ENCODE measurements at places on chromosomes 2 and 18.

GRCh38 chr2:172480301-172481218 lies 53.2 kb downstream of the ITGA6 start:
- no peak for DNase-seq

DNA sequence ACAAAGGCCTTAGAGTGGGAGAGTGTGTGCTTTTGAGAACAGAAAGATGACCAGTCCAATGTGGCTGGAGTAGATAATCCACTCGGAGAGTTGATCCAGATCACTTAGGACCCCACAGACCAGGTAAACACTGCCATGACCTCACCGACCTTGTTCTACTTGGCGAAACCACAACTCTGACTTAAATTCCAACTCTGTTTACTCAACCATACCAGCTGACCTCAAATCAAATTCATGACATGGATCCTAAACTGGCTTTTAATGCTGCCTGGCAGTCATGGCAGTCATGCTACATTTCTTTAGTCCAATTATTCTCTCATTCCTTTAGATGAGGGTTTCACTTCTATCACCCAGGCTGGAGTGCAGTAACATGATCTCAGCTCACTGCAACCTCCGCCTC lies 347.1 kb upstream of the FAM98A start:
- no peak for DNase-seq

GRCh38 chr2:62506421-62506750 lies 391 bp upstream of the TMEM17 start:
- no peak for DNase-seq

- no peak for DNase-seq
These were observed 9.3 kb upstream of the TBC1D8 start for GRCh38 chr2:101160454-101160853.

DNA sequence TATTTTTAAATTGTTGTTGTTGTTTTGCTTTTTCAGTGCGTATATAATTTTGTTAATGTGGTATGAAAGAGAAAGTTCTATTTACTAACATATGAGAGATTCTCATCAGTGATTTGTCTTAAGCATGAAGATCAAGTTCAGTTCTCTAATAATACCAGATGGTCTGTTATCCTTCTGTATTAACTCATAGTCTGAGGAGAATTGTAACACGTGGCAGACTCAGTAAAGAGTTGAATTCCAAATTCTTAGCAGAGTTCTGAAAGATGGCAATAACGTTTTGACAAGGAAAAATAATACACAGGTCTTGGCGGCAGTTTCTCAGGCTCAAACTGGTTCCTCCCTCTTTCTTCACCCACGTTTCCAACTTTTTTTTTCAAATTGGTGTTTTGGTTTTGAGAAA lies 17.2 kb upstream of the COL3A1 start:
- no peak for DNase-seq

DNA sequence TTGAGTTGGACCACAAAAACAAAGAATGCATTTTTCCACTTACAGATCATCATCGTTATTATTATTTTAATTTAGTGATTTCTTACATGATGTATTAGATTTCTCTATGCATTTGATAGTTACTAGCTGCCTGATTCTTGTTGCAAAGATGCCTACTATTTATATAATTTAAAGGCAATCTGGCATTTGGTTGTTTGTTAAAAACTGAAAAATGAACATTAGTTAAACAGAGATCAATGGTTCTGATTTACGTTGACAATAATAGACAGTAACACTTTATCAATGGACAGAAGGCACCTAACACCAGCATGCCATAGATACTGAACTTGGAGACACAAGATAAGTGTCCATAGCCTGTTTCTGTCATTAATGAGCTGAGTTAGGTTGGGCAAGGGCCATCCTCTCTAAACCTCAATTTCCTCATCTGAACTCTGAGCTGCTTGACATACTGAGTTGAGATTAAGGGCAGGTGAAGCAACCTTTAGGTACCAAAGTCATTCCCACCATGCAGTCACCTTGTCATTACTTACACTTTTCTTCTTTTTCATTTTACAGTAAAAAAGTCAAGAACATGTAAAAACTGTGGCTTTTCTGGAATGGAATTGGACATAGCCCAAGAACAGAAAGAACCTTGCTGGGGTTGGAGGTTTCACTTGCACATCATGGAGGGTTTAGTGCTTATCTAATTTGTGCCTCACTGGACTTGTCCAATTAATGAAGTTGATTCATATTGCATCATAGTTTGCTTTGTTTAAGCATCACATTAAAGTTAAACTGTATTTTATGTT lies 3.1 kb downstream of the CCL20 start:
- DNase-seq: no peak

DNA sequence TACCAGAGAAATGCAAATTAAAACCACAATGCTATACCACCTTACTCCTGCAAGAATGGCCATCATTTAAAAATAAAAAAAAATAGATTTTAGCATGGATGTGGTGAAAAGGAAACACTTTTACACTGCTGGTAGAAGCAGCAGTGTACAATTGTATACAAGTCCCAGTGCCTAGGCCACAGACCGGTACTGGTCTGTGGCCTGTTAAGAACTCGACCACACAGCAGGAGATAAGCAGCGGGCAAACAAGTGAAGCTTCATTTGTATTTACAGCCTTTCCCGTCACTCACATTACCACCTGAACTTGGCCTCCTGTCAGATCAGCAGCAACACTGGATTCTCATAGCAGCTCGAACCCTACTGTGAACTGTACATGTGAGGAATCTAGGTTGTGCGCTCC lies 60.7 kb upstream of the DSC1 start:
- no peak for DNase-seq

- no peak for DNase-seq
These were observed 70.1 kb upstream of the STPG4 start for GRCh38 chr2:47225061-47225783.

DNA sequence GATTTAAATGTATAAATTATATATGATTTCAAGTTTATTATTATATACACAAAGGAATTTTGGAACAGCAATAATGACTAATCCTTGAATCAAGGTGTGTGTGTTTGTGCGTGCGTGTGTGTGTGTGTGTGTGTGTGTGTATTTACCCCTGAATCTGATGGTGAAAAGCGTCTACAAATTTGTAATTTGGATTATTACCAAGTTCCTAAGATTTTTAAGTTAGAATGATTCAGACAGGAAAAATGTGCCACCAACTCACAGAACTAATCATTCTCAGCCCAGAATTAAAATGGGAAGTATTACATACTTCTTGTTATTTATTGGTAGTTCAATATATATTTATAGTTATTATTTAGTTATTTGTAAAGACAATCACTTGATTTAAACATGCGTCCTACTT lies 12.3 kb downstream of the CALCRL start:
- no peak for DNase-seq

DNA sequence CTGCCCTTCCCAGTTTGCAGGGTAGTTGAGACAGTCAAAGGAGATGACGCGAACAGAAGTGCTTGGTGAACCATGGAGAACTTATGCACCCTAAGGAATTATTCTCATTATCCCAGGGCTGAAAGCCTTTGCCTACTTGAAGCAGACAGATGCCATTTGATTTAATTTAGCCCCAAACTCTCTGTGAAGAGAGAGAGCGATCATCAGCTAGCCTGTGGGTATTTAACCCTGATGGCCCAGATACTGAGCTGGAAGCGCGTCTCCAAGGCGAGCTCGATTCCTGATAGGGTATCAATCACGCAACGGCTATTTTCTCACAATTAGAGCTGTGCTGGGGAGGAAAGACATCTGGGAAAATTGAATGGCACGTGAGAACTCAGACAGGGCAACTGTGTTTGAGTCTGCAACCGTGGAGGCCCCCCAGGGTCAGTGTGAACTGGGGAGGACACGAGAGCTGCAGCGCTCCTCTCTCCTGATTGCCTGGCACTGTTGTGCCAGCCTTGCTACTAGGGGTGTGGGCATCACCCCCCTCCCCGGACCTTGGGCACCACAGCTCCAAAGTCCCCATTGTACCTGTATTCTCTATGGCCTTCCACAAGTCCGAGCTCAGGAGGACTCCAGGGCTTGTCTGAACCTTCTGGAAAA lies 73.2 kb downstream of the CAPN13 start:
- DNase-seq: no peak

- no peak for DNase-seq
These were observed 19.9 kb upstream of the TMEM178A start for GRCh38 chr2:39645826-39646225.

DNA sequence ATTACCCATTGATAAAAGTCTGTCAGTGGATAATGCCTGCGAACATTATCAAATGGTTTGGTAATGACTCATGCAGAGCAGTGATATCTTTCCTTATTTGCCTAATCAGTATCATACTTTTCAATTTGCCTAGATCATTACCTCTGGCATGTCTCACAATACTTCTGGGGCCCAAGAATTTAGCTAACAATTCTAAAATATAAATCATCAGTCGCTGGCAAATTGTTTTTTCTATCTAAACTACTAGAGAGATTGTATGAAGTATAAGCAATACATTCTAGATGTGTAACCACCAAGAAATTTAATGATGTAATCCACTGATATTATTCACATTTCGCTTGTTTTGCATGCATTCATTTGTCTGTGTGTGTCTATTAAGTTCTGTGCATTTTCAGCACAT lies 191.2 kb upstream of the CDH19 start:
- DNase-seq: no peak

- DNase-seq: no peak
These were observed 183.2 kb upstream of the KYNU start for GRCh38 chr2:142694282-142694681.

- no peak for DNase-seq
These were observed 71.8 kb upstream of the DAPL1 start for GRCh38 chr2:158723181-158723838.

GRCh38 chr2:170123593-170123992 lies 54.4 kb upstream of the MYO3B start:
- DNase-seq: no peak

- no peak for DNase-seq
These were observed 23.3 kb upstream of the IL1RN start for GRCh38 chr2:113104054-113104611.

GRCh38 chr2:54899576-54900200 lies 150.6 kb downstream of the RTN4 start:
- peak; percentile 17 for DNase-seq

- DNase-seq: no peak
These were observed 68.0 kb downstream of the METTL8 start for GRCh38 chr2:171365778-171366177.

- DNase-seq: peak; percentile 29
These were observed 3.1 kb downstream of the DCC start for GRCh38 chr18:52343138-52343537.

- no peak for DNase-seq
These were observed 120.0 kb upstream of the EPC2 start for GRCh38 chr2:148524519-148524919.

DNA sequence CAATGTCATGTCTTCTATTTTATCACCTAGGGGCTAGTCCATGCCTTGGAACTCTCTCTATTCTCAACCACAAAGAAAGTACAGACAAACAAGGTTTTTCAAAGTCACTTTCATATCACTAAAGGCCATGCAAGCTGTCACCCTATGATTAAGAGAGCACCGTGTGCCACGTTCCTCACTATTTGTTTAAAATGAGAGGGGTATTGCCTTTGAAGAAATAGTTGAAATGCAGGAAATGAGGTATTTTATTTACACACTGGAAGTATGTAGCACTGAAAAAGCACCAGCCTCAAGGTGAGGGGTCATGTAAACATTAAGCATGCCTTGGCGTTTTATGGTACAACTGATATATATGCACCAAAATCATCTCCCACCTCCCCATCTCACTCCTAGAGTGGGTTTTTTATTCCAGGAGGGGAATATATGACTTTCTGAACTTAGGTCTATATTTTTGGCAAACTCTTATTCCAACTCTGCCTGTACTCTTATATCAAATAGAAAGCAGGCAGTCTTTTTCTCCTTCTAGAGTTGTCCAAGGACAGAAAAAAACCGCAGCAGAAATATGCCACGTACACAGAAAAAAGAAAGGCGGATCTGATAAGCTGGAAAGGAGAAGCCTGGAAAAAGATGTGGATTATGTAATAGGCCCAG lies 53.5 kb downstream of the VSNL1 start:
- no peak for DNase-seq

DNA sequence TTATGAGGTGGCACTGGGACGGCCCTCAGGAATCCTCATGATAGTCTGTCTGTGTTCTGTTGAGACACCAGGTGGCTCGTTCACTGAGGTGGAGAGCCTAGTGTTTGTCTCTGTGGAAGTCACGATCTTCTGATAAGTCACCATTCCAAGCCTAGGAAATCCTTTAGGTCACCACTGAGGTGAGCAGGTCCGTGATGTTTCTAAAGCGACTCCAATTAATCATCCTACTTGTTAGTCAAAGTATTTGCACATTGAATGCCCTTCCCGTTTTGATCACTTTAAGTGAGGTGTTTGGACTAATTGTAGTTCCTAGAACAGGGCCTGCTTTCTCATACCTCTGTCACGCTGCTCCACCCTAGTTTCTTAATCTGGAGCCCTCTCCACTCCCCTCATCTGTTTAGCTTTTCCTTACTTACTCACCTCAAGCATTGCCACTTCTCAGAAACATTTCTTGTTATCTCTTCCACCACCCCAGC lies 28.0 kb upstream of the DSG3 start:
- no peak for DNase-seq

DNA sequence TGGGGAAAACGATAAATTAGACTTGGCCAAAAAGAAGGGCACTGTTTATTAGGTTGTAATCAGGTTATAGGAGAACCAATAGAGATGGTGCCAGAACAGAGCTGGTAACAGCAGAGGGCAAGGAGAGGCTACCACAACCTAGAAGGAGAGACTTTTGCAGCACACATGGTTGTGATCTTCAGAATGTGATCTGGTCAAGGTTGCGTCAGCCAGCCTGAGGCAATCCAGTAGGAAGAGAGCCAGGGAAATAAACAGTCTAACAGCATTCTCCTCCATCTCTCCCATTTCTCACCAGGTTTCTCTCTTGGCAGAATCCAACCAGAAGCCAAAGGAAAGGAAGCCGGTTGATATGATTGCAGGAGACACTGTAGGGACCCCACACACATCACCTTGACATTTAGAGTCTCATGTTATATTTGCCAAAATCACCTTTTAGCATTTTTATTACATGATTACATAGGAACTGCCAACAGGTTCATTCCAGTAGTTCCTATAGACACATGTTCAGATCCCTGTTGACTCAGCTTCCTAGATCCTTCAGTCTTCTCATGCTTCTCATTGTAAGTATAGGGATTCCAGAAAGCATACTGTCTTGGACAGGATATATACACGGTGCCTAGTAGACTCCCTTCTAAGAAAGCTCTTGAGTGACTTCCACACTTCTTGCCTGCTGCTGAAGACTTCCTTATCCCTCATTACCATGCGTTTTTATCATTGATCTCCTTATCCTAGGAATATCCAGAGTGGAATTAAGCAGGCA lies 17.6 kb upstream of the SPATS2L start:
- no peak for DNase-seq

DNA sequence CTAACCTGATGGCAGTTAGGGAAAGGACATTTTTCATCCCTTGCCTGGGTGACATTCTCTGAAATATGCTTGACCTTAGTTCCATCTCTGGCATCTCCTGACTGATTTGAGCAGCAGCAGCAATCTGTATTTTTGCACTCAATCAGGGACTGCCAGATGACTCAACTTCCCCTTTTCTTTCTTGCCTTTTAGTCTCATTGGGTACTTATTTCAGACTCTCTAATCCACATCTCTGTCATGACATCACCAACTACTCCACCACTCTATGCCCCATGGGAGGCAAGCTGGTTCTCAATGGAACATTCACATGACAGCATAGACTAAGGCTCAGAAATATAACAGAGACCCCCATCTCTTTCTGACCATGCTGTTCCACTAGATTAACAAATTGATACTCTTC lies 254.2 kb downstream of the RIT2 start:
- DNase-seq: no peak

Measured in GM13977 (cell line).